Neural progenitor cell (in vitro differentiated cells): ENCODE measurements at places on chromosomes 13 and 19. TPM values are rescaled to one million over a fixed set of nuclear protein-coding genes. Genes with fewer than 3 reads are reported as not detected.

TTYH1 gene
- 34.2 and 128 TPM in 2 replicates for total RNA-seq

MISP3 gene
- 0.68 TPM in 1 of 2 replicates, not detected in the other for total RNA-seq

SLC8A2 gene
- 14.5 and 17.6 TPM in 2 replicates for total RNA-seq

CRLF1 gene
- 0.84 TPM in 1 of 2 replicates, not detected in the other for total RNA-seq

ZNF723 gene
- not detected in 2 replicates for total RNA-seq

CEACAM21 gene
- 0.19 TPM in 1 of 2 replicates, not detected in the other for total RNA-seq

DNA sequence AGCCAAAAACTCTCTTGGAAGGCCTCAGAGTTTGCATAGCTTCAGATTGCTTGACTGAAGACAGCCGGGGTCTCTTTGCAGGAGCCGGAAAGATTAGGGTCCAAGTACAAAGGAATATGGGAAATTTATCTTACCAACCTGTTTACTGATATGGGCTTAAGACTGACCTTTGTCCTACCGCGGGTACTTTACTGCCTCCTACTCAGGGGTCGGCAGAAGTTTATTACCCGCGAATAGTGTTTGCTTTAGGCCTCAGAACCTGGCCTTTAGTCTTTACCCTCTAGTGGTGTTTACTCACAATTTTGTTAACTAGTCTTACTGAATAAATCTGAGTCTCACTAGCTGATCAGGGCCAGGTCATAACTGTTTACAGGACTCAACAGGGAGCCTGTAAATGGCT is 765.4 kb upstream of the SPRY2 start:
- DNase-seq: no peak

- no peak for DNase-seq
Observed at GRCh38 chr19:2195914-2196313, 32.2 kb downstream of the DOT1L start.

DNA sequence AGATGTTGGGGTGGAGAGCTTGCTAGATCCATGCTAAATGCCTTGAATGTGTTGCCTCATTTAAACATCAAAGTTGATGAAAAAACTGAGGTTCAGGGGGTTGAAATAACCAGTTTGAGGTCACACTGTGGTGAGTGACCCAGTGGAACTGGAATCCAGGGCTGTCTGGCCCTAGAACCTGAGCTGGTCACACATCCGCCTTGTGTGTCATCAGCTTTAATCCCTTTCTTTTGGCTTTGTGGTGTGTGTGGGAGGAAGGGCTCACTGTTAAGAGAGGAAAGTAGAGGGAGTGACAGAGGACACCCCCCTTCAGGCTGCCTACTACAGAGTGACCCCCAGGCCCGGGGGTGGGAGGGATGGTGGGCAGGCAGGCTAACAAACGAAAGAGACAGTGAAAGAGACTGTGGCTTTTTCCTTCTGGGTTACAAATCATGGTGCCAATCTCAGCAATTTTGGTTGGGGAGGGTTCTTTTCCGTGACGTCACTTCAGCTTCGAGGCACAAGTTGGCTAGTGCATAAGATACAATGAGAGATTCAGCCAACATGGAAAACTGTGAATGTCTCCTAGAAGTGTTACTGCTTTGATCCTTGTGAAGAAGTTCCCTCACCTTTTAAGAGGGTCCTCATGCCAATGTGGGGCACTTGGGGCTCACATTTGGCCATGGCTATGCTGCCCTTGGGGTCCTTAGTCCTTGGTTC is 164.9 kb downstream of the DLEU7 start:
- DNase-seq: no peak

DNA sequence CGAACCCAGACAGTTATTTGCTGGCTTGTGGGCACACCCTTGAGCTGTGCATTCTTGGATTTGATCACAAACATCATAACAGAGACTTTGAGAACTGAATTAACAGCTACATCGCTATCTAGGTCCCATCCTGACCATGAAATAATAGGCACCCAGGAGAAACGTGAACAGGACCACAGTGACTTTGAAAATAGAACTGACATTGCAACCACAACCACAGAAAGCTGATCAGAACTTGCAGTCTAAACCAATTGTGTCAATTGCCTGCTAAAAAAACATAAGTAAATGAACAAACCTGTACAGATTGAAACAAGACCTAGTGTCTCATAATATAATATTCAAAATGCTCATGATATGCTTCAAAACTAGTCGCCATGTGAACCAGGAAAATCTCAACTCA is 18.3 kb upstream of the KATNAL1 start:
- DNase-seq: no peak

GRCh38 chr19:21202865-21203494 is 61.1 kb downstream of the ZNF431 start:
- DNase-seq: peak; percentile 65

- no peak for DNase-seq
Observed at GRCh38 chr19:7986321-7987113, 18.9 kb downstream of the ELAVL1 start.

DNA sequence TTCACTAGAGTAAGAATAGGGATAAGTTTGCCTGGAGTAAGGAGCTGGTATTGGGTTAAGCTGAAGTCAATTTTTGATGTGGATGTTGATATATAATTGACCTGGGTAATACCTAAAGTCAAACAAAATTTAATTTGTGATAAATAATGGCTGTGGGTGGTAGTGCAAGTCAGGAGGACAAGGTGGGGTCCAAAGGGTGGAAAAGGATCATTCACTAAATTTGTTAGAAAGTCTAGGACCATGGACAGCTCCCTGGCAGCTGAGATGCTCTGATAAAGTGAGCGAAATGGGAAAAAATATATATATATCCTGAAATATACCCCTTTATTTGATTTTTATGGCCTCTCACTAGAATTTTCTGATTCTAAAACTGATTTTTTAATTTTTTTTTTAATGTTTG is 463.5 kb downstream of the GPC6 start:
- DNase-seq: peak; percentile 70

DNA sequence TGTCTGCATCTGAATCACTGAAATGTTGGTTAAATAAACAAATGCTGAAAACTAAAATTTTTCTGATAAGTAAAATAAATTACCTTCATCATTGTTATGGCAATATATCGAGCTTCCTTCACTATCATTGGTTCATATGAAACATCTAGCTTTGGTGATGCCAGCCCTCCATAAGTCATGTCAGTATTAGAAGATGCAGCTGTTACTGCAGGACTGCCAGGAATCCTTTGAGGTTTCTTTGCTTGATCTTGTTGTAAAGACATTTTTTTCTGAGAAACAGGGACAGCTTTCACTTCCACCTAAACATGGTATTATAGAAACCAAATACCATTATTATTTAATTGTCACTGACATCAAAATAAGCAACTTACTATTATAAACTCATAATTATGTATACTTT is 123.7 kb upstream of the FBXL3 start:
- no peak for DNase-seq

- DNase-seq: no peak
Observed at GRCh38 chr13:50322006-50322405, 306.8 kb downstream of the KCNRG start.

DNA sequence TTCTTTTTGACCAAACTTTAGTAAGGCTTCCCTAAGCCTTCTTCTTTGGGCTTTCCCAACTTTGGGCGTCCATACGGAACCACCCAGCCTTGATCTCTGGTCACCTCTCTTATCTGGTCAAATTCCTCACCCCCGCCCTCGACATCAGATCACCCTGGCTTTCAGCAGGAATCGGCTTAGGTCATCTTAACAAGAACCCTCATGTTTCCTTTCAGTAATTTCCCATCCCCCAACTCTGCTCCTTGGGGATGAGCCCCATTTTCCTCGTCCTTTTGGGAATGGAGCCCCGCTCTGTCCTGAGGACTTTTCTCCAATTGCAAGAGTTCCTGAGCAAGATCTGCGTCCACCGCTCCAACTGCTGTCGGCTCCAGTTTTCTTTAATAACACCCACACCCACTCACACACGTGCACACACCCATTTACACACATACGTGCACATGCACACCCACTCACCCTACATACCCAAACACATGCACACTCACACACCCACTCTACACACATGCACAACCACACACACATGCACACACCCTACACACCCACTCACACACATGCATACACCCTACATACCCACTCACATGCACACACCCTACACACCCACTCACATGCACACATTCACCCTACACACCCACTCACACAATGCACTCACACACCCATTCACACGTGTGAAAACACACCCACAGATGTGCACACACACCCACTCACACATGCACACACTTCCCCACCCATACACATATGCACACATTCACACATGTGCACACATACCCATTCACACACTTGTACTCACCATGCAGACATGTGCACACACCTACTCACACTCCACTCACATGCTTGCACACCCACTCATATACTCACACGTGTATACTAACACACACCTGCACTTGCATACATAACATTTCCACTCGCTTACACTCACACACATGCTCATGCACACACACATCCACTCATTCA is 87.0 kb upstream of the TM9SF2 start:
- no peak for DNase-seq

- no peak for DNase-seq
Observed at GRCh38 chr13:46667687-46668281, 114.8 kb downstream of the LRCH1 start.

- DNase-seq: no peak
Observed at GRCh38 chr13:74017301-74018061, 116.7 kb downstream of the KLF12 start.

- DNase-seq: no peak
Observed at GRCh38 chr13:34143637-34144036, 325.7 kb downstream of the RFC3 start.

- DNase-seq: no peak
Observed at GRCh38 chr19:19595171-19595701, 23.3 kb downstream of the PBX4 start.

DNA sequence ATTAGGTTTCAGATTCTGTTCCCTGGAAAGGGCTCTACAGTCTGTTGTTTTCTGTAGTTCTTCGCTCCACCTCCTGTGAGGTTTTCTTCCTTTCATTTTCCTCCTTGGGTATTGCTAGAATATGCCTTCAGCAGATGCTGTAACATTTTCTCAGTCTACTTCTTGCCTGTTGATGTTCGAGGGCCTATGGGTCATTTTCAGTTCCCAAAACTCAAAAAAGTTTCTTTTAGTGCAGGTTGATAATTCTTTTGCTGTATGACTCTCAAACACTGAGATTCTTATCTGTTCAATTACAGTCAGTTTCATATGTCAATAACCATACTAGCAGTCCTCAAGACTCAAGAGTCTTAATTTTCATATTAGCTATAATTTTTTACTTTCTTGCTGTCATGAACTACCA is 268.3 kb downstream of the RFC3 start:
- no peak for DNase-seq

- no peak for DNase-seq
Observed at GRCh38 chr19:27770095-27770494, 1442.9 kb downstream of the UQCRFS1 start.

DNA sequence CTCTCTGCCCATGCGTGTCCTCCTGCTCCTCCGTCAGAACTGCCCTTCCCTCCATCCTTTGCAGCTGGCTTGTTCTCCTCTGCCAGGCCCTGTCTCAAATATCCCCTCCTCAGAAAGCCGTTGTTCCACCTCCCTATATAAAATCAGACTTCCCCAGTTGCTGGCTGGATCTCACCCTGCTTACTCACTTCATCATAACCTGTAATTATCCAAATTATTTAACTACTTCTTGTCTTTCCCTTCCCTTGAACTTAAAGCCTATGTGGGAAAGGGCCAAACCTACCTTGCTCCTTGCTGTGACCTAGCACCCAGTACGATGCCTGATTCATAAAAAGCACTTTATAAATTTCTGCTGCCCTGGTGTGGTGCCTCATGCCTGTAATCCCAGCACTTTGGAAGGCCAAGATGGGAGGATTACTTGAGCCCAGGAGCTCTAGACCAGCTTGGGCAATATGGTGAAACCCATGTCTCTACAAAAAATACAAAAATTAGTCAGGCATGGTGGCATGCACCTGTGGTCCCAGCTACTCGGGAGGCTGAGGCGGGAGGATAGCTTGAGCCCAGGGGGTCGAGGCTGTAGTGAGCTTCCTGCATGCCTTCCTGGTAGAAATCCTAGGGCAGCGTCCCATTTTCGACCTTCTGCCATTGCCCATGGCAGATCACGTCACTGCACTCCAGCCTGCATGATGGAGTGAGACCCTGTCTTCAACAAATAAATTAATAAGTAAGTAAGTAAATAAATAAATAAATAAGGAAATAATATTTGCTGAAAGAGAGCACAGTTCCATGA is 39.5 kb upstream of the ZNF536 start:
- DNase-seq: no peak
